ENCODE measurements at places on chromosomes 6 and 20. TPM values are rescaled to one million over a fixed set of nuclear protein-coding genes. Genes with fewer than 3 reads are reported as not detected.

Gene KAT14
- 30.6 TPM for total RNA-seq

Gene VARS2
- total RNA-seq, result 64.7 TPM

Gene SRXN1
- total RNA-seq, result 26.2 TPM

Gene DOK5
- total RNA-seq, result 0.55 TPM

Gene BMP2
- 109 TPM for total RNA-seq

Gene SEL1L2
- not detected for total RNA-seq

Gene GTSF1L
- not detected for total RNA-seq

Gene OR12D3
- total RNA-seq, result not detected

Gene OR2J3
- not detected for total RNA-seq

DNA sequence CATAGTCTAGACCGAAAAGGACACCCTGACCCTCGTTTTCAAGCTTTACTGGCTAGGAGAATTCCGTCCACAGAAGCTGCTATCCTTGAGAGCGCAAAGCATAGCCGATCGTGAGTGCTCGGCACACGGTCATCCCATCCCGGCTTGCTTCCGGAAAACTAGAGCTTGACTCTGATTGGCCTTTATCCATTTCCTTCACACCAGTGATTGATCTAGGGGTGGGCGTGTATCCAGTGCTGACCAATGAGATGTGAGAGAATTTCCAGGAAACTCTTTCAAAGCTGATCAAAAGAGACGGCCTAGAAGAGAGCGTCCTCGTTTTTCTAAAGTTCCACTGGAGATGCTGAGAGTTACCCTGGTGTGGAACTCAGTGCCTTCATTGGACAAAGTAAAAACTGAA lies 41.0 kb upstream of the NFATC2 start:
- no peak for DNase-seq

DNA sequence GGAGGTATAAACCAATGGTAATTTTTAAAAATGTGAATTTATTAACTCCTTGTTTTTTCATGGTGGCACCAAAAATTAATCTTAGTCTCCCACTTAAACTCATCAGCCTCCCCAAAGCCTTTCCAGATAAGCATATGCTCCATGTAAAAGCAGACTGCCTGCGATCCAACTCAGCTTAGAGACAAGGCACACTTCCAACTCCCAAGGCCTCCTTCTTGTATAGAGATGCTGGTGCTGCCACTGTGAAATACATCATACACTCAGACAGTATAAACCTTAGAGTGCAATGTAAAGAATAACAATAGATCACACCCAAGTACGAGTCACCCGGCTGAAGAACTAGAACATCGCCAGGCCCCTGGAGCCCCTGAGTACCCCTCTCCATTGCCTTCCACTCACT lies 2.0 kb downstream of the ANKRD6 start:
- DNase-seq, result no peak

GRCh38 chr6:33207552-33208090 lies 679 bp upstream of the RING1 start:
- peak; percentile 65 for DNase-seq

- DNase-seq, result no peak
Observed at GRCh38 chr6:69232496-69232895, 564.3 kb downstream of the LMBRD1 start.

- DNase-seq, result no peak
Observed at GRCh38 chr6:100877851-100878250, 3.3 kb downstream of the ASCC3 start.

GRCh38 chr20:38460040-38460623 lies 12.5 kb upstream of the RALGAPB start:
- DNase-seq, result peak; percentile 40

DNA sequence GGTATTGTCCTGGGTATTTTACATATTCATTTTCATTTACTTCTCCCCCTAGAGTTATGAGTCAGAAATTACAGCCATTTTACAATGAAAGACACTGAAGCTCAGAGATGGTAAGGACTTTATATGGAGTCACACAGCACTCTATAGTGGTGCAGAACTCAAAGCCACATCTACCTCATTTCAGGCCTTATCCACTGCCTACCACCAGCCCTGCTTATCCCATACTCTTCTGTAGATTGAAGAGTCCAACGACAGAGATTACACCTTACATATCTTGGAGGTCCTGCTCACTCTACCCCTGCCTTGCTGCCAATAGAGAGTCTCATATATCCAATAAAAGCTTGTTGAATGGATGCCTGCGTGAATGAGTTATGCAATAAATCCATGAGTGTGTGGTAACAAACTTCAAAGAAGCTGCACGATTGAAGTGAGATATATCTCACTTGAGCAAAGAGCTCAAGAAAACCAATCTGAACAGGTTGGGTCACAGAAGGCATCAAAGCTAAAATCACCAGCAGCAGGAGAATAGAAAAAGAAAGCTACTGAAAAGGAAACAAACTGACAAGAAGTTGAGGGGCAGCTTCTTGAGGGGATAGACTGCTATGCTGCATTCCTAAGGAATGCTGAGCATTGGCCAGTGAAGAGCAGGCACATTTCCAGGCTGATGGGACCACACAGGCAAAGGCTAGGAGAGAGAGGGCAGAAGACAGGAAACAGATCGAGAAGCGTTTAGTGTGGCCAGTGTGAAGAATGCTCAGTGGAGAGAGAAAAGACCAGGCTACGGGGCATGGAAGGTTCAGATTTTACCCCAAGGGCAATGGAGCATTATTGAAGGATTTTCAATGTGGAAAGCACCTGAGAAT lies 585.6 kb downstream of the DHX35 start:
- no peak for DNase-seq

GRCh38 chr6:165800337-165800736 lies 137.3 kb upstream of the PDE10A start:
- no peak for DNase-seq

- DNase-seq, result no peak
Observed at GRCh38 chr6:65524232-65524631, 182.8 kb downstream of the EYS start.

DNA sequence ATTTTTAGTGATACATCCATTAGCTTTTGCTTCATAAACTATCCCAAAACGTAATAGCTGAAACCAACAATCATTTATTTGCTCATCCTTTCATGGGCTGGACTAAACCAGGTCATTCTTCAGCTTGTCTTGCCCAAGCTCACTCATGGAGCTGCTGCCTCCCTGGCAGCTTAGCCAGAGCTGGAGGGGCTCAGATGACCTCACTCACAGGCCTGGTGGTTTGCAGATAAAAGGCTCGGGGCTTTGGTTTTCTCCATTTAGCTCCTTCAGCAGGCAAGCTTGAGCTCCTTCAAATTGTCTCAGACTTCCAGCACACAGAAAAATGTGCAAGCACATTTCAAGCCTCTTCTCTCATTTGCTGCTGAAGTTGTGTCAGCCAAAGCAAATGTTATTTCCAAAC lies 139.1 kb downstream of the BTBD3 start:
- no peak for DNase-seq

DNA sequence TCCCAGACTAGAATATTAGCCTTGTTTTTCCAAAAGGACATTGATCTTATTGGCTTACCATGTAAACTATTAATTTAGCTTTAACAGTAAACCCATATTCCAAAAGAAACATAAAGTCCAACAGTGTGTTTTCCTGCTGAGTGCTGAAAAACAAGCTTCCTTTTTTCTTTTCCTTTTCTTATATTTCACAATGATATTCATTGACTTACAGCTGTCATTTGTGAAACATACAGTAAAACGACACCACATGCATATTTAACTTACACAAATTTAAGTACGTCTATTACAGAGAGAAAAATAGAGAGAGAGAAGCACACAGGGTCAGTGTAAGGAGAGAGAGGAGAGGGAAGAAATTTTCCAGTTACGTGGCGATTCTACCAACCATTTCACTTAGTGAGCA lies 543.9 kb upstream of the JARID2 start:
- DNase-seq, result no peak

DNA sequence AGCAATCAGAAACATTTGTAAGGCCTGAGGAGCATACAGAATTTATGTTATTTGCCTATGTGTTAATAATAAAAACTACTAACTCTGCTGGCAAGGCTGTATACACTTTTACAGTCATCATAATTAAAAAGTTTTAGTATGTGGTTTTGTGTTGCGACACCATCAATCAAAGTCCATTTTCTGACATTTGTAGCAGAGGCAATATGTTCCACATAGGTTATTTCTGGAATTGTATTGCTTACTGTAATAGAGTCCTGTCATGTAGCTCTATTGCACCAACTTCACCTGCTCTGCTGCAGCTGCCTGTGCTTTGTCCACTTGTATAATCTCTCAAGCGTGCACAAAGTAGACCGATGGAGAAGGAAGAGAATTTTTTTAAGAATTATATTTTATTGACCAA lies 501.8 kb downstream of the HACE1 start:
- DNase-seq, result peak; percentile 9
